ENCODE measurements at places on chromosomes 3 and 15.

DNA sequence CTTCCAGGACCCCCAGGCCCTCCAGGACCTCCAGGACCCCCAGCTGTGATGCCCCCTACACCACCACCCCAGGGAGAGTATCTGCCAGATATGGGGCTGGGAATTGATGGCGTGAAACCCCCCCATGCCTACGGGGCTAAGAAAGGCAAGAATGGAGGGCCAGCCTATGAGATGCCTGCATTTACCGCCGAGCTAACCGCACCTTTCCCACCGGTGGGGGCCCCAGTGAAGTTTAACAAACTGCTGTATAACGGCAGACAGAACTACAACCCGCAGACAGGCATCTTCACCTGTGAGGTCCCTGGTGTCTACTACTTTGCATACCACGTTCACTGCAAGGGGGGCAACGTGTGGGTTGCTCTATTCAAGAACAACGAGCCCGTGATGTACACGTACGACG lies 22.1 kb upstream of the CMSS1 start:
- no peak for DNase-seq

- no peak for DNase-seq
Observed at GRCh38 chr3:156299569-156299968, 179.2 kb downstream of the KCNAB1 start.

DNA sequence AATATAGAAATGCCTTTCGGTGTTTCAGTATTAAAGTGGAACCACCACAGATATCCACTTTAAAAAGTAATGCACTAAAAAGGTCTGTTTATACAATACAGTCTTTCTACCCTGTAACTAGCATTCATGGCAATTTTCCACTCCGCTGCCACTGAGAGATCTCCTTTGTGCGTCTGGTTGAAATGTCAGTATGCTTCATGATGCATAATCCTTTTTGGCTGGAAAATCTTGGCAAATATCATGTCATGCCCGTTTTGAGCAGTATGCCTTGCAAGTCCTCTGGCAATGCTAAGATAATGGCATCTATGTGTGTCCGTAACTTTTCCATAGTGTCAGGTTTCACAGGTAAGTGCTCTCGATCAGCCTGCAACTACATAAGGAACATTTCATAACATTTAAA lies 30.8 kb upstream of the ARF4 start:
- no peak for DNase-seq

DNA sequence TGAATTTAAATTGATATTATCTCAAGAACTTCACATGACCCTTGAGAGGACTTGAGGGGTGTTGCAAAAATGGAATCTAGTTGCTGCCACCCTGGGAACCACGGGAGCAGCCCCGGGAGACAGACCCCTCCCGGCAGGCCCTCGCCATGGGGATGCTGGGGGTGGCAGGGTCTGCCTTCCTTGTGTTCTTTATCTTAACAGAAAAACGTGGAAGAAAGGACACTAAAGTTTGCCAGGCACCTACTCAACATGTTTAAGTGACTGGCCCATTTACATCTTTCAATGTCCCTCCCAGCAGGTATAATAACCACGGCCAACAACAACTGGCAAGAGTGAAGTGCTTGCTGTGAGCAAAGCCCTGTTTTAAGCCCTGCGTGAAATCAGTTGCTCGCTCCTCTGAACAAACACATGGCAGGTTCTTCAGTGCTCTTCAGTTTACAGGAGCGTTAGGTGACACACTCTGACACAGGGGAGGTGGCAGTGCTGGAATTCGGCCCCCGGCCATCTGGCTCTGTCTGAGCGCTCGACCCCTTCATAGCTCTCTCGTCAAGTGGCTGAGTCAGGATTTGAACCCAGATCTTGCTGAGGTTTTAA lies 112.5 kb downstream of the ASB7 start:
- no peak for DNase-seq

DNA sequence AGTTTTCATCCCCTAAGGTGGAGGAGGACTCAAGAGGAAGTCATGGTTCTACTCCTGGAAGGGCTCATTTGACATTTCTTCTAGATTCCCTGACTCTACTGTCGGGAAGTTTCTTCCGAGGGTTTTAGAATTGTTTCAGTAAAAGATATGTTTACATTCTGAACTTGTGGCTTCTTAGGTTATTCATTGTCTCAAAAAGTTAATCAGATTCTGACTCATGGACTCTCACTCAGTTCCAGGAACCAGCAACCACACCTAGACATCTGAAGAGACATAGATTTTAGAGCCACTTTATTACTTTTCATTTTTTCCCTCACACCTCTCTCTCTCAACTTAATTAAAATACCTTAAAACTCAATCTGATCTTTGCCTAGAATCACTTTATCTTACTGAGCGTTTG lies 862.6 kb downstream of the AGBL1 start:
- DNase-seq = no peak

GRCh38 chr3:107524841-107525643 lies 2.3 kb downstream of the BBX start:
- DNase-seq = peak; percentile 14

GRCh38 chr3:36444909-36445308 lies 64.6 kb downstream of the STAC start:
- DNase-seq = no peak

GRCh38 chr3:188151438-188151837 lies 2.5 kb upstream of the LPP start:
- DNase-seq = no peak

DNA sequence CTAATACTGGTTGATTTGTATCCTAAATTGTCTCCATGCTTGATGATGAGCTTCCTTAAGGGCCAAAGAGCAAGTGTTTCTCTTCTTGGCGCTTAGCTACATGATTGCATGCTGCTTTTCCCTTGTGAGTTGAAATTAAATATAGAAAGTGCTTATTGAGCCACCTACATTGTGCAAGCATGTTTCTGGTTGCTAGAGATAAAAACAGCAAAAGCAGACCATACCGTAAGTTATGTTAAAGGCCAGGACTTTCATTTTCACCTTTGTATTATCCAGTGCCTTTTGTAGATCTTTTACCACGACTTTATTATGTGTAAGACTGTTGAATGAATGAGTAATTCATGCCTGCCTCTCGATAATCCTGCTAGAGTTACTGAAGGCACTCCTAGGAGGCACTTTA lies 41.9 kb upstream of the CCNB2 start:
- no peak for DNase-seq
